ENCODE measurements at places on chromosomes 13 and 19. TPM values are rescaled to one million over a fixed set of nuclear protein-coding genes. Genes with fewer than 3 reads are reported as not detected.

DNA sequence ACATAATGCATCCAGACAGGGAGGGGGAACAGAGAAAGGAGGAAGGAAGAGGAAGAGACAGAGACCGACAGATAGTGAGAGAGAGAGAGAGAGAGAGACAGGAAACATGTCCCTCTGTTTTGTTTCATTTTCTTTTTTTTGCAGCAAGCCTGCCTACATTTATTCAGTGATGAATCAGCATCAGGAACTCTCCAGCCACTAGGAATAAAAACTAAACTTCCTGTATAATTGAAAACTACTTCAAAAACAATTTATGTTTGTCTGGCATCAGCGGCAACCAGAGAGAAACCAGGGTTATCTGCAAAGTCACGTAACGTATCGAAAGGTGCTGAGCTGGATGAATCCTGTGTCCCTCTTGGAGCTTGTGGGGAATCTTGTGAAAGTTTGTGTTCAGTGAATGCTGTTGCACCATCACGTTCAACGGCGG is 148.6 kb upstream of the SOX21 start:
- DNase-seq: no peak

- no peak for DNase-seq
Observed at GRCh38 chr19:17949956-17950309, 17.0 kb upstream of the KCNN1 start.

DNA sequence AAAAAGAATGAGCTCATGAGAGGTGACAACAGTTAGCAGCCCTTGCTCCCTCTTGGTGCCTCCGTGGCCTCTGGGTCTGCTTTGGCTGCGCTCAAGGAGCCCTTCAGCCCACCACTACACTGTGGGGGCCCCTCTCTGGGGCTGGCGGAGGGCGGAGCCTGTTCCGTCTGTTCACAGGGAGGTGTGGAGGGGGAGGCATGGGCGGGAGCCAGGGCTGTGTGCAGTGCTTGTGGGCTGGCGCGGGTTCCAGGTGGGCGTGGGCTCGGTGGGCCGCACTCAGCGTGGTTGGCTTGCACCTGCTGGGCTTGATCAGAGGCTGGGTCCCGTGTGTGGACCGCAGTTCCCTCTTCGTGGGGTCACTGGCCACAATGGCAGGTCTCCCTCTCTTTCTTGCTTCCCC is 953.4 kb upstream of the PRR20A start:
- no peak for DNase-seq

DNA sequence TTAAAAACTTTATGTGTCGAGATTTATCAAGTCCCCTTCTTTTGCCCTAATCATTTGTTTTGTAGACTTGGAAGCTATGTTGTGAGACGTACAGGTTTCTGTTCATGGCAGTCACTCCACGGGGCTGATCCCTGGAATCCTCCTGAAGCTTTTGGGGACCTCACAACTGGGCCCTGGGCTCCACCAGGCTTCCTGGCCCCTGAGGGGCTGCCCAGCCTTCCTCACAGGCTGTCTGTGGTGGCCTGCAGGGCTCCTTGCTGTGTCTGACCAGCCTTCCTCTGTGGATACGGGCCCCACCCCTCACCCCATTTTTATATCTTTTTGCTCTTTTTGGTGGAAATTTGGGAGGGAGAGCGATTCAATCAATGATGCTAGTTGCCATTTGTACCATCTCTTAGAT is 38.1 kb downstream of the CHST8 start:
- no peak for DNase-seq

DNA sequence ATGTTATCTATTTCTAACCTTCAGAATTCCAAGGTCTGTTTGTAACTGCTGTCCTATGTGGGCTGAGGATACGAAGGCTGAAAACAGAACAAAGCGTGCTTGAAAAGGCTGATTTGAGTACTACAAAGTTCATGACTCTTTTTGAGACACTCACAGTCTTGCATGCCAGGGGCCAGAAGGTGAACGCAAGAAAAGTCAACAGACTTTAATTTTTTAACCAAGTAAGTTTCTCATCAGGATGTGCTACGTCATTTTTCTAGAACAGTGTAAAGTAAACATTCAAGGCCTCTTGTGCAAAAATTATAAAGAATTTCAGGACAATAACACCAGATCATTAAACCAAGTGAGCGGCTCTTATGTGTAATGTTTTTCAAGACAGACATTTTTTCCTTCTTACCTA is 163.5 kb downstream of the COG6 start:
- DNase-seq: no peak

DNA sequence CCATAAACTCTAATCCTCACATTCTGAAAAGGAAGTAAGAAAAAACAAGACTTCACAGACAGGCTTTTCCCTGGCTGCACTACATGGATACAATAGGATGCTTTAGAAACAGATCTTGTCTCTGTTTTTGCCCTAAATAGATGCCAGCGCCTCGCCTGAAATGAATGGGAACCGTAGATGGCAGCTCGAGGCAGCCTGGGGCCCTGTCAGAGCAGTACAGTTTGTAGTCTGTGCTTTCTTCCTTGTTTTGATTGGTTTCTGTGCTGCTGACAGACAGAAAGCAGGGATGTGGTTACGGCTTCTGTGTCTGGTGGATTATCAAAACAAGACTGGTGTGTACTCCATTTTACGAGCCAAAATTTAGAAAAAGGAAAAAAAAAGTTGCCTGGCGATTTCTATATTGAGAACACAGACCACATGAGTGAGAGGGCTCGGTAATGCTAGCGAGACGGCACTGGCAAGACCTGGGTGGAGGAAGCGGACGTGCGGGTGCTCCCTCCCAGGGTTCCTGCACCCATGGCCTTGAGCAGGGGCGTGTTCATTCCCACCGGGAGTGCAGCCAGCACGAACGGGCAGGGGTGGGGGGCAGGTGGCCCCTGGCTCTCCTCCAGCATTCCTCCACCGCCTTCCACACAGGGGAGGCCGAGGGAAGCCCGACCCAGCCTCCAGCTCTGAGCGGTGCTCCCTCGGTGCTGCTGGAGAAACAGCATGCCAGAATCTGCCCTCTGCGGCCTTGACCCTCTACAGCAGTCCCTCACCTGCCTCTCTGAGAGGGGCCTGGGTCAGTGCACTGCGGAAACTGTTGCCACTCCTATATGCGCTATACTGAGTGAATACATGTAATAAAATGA is 37.6 kb upstream of the C1QTNF9 start:
- no peak for DNase-seq

GRCh38 chr19:45152504-45153338 is 8.1 kb downstream of the NKPD1 start:
- DNase-seq: peak; percentile 40

DNA sequence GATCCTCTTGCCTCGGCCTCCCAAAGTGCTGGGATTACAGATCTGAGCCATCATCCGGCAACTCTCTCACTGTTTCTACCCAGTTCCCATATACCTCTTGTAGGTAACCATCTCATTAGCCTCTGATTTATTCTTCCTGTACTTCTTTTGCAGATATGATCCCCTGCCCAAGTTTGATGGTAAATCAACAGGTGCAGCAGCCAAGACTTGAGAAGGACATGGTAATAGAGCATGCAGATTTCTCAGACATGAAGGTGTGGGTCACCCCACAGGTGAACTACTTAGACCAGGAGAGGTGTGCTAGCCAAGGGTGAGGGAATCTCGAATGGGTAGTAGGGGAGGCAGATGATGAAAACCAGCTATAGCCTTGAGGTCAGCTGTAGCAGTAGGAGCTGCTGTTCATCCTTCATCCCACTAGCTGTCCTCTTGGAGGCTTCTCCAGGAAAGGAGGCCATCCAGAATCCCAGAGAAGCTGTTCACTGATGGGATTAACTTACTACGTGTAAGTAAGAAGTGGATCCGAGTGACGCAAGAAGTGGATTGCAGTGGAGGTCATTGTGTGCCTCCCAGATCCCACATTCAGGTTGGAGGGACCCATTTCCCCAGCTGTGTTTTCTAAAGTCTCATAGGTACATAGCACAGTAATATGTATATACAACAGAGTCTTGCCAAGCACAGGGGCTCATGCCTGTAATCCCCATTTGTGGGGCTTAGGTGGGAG is 10.8 kb upstream of the CEBPG start:
- no peak for DNase-seq

DNA sequence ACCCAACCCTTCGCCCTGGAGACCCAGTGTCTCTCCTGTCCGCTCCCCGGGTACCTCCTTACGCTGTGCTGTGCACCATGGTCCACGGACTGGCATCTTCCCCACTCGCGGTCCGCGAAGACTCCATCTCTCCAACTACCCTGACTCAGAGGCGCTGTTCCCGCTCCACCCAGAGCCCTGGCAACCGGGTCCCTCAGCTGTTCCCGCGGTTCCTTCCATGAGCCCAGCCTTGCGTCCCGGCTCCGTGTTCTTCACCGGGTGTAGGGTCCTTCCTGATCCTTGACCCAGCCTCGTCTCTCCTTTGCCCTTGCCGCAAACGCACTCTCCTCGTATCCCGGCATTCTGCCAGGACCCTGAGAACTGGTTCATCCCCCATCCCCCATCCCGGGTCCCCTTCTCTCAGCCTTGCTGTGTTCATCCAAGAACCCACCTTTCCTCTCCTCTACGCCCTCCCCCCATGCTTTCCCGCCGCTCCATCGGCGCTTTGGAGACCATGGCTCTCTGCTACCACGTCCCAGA is 664 bp downstream of the ICAM5 start:
- DNase-seq: no peak

GRCh38 chr19:46784262-46785053 is 3.9 kb downstream of the SLC1A5 start:
- no peak for DNase-seq

- no peak for DNase-seq
Observed at GRCh38 chr13:51826606-51827005, 18.4 kb downstream of the TMEM272 start.

DNA sequence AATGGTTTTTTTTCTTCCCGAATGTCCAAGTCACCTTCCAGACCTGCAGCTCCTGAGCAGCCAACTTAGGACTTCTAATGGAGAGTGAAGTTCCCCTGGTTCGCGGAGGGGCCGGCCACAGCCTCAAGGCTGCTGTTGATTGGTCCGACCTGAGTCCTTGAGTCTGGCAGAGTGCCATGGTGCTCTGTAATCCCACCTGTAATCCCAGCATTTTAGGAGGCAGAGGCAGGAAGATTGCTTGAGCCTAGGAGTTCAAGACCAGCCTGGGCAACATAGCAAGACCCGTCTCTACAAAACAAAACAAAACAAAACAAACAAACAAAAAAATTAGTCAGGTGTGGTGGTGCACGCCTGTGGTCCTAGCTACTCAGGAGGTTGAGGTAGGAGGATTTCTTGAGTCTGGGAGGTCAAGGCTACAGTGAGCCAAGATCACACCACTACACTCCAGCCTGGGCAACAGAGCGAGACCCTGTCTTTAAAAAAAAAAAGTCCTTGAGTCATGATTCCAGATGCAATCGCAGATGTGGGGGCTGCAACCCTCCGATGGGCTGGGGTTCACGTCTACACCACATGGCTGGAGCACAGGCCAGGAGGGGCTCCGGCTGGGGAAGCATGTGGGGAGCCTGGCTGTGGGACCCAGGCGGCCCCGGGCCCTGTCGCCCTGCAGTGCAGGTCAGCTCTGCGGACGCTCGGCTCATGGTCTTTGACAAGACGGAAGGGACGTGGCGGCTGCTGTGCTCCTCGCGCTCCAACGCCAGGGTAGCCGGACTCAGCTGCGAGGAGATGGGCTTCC is 17.7 kb downstream of the HPN start:
- no peak for DNase-seq

DNA sequence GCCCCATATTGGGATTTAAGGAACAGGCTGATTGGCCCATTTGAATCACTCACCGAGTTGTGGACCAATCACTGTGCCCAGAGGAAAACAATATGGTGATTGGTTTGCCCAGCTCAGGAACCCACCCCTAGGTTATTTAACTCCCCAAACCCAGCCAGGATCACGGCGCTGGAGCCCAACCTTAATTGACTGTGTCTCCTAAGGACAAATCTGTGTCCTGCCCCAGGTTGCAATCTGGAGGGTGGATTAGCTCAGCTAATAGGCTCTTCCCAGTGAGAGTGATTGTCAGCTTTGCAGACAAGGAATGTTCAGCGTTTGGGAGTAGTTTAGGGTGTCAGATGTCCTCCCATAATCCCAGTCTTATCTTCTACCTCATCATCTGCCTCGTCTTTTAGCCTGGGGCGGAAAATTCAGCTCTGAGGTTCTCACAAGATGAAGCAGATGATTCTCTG is 3.5 kb upstream of the ZNF358 start:
- no peak for DNase-seq

GRCh38 chr19:45173816-45174215 is 4.2 kb downstream of the TRAPPC6A start:
- DNase-seq: no peak

The KCNK6 gene
- 3.0 TPM for polyA plus RNA-seq

The AP1M2 gene
- 60.3 TPM for polyA plus RNA-seq

The PSG4 gene
- polyA plus RNA-seq: not detected

Data from renal pelvis (tissue), 12 donors.